ENCODE measurements at places on chromosomes 13 and 19.
A peak's percentile ranks its signal among the peaks of the same experiment; 100 is the strongest.

DNA sequence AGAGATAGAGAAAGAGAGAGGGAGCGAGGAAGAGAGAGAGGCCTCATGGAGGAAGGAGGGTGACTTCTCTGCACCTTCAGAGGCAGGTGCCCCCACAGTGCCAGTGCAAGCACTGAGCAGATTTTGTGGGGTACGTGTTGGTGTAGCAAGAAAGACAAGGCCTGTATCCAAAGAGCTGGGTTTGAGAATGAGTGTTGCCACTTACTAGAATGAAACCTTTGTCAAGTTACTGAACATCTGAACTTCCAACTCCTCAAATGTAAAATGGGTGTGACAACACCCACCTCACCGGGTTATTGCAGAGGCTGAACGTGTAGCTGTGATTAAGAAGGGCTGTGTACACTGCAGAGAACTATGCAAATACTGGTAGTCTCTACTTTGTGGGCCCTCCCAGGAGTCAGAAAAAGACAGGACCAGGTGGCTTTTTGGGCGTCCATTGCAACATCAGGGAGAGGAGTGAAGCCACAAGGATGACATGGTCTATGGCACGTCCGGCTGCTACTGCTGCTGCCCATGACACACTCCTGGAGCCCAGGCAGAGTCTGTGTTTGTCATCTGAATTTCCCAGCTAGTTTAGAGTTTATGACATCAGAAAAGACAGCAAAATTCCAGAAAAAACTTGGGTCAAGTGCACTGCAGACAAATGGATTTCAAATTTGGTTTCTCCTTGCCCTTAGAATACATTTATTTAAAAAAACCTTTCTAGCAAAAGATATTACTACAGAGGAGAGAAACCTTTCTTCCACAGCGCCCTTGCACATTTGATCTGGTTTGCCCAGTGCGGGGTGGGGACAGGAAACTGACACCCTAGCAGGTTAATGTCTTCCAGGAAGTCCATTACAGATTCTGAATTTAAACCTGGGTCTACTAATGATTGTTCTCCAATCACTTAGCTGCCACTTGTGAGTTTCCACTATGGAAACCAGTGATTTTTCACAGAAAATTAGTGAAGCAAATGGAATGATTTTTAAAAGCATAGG lies 54.0 kb upstream of the ATP12A start:
- peak; percentile 51 for DNase-seq

GRCh38 chr13:29577136-29578051 lies 18.1 kb downstream of the SLC7A1 start:
- DNase-seq, result no peak

- no peak for DNase-seq
These were observed 38.9 kb upstream of the SERP2 start for GRCh38 chr13:44334751-44335150.

GRCh38 chr19:1601613-1602064 lies 3.6 kb downstream of the UQCR11 start:
- DNase-seq, result no peak

DNA sequence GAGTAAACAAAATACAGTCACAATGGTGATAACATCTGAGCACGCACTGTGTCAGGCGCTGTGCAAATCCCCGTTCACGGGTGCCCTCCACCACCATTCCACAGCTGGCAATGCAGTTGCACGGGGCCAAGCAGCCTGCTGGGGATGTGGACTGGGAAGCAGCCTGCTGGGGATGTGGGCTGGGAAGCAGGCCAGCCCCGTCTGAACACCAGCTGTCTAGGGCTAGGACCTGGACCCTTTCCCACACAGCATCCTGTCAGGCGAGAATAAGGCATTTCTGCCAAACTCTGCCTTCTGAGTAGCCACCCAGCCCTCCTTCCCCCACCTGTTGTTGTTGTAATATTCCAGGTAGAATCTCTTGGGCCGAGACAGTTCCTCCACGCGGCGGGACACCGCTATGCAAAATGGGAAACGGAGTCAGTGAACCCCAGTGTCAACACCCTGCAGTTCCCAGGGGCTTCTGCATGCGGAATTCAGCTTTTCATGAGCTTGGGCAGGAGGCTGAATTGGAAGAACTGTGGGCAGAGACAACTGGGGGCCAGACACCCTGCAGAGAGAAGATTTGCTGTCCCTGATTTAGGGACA lies 27.8 kb upstream of the MIER2 start:
- DNase-seq, result no peak

DNA sequence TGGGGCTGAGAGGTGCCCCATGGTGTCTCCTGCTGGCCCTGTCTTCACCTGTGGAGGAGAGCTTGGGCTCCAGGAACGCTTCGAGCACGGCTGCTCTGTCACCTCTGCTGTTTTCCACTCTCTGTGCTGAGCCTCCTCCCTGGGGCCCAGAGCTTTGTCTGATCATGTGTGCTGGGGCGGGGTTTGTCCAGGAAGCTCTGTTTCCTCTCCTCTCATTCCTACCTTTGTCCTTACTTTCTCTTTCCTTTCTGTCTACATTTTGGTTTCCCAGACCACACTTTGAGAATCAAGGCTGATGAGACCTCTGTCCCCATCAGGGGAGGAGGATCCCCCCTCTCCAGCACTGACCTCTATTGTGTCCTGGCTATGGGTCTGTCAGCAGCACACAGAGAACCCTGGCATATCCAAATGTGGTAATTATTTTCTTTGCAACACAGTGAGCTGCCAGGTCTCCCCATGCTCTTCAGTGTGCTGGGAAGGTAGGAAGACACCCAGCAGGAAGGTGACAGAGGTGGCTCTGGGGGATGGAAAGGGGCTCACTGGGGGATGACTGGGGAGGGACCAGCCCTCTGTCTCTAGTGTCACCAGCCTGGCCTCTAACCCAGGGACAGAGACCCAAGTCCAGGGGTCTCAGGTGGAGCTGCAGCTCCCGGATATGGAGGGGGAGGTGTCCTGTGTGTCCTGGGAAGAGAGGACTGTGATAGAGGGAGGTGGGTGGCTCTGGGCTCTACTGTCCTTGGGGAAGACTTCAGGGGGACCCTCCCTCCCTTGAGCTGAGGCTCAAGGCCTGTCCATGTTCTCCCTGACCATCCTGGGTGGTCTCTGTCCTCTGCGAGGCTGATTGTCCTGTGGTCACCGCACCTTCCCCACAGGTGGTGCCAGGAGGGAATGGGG lies at the start of gene CEACAM1:
Gene CEACAM1, minus strand, starts transcription at position 128 of the 894 bp plus-strand sequence. Its CDS starts 107 bp downstream, at position 21.
- DNase-seq, result peak; percentile 75

DNA sequence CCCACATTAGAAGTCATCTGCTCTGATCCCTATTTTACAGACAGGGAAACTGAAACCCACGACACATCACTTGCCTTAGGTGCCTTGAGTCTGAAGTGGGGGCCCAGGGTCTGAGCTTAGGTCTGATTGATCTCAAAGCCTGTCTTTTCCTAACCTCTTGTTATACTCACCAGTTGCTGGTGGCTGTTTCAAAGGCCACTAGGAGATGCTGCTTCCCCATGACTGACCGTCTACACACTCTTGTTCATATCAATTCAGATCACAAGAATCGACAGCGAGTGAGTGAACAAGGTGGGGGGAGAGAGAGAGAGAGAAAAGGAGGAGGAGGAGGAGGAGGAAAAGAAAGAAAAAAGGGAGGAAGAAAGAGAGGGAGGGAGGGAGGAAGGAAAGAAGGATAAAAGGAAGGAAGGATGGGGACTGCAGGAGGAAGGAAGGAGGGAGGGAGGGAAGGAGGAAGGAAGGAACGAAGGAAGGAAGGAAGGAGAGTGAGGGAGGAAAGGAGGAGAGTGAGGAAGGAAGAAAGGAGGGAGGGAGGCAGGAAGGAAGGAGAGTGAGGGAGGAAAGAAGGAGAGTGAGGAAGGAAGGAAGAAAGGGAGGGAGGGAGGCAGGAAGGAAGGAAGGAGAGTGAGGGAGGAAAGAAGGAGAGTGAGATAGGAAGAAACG lies 3.3 kb downstream of the OR10H1 start:
- peak; percentile 28 for DNase-seq

DNA sequence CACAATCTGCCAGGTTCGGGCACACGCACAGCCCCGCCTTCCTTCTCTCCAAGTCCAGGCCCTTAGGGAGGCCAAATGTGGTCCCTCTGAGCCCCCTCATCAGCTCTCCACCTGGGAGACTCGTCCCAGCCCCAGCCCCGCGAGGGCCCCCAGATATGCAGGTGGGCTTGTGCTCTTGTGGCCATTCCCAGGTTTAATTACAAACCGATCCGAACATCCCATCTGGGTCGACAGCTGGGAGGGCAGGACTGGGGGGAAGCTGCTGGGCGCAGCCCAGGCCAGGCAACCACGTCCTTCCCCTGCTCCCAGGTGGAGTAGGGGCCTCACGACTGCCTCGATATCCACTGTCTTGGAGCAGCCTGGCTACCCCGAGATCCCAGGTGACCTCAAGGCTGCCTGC lies 7.5 kb upstream of the C2CD4C start:
- no peak for DNase-seq

- no peak for DNase-seq
These were observed 8.1 kb downstream of the CARS2 start for GRCh38 chr13:110697842-110698241.

DNA sequence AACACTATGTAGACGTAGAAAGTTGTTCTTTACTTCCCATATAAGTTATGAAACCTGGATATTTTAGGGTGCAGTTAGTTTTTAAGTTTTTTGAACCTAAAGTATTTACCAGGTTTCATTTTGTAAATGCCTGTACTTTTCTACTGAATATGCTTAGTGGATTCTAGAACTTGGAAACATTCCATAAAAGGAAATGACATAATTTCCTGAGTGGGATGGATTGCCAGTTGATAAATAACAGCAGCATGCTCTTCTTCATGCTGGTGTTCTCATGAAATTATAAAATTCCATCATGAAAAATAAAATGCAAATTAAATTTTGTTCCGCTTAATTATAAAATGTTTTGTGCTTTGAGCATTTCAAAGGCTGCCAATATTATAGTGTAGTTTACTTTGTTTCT lies 362.2 kb upstream of the PCDH20 start:
- no peak for DNase-seq
